ENCODE measurements at places on chromosomes 4 and X.
A peak's percentile ranks its signal among the peaks of the same experiment; 100 is the strongest.

- no peak for DNase-seq
Measured at GRCh38 chr4:1332686-1333085, 14.3 kb upstream of the UVSSA start.

GRCh38 chrX:67346667-67347066 lies 197.2 kb upstream of the AR start:
- no peak for DNase-seq

GRCh38 chr4:111701102-111701501 lies 444.2 kb upstream of the FAM241A start:
- DNase-seq = no peak

DNA sequence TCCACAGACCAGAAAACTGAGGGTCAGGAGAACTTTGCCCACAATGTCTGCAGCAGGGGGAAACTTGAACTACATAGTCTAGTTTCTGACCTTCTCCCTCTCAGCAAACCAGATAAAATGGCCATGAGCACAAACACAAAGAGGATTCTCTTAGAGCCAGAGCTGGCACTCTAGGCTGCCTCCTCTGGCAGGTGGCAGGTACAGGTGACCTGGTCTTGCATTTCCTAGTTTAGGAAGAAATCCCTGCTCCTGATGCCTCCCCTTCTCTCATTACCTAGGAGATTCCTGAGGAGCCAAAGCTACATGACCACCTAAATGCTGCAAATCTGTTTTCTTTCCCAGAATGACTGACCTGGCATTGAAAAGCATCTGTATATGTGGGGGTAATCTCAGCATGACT lies 45.1 kb downstream of the ARHGEF9 start:
- DNase-seq = no peak

DNA sequence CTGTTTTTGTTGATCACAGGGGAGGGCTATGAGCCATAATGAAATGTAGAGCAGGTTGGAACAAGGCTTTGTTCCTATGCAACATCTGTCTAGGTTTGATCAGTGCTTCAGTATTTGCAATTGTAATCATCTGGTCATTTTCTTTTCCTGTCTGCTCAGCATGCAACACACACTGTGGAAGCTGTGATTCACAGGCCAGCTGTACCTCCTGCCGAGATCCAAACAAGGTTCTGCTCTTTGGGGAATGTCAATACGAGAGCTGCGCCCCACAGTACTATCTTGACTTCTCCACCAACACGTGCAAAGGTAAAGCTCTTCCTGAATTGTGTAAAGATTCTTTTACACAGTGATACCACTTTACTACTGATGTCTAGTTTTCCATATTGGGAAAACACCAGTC lies 181.9 kb upstream of the ANXA3 start:
- DNase-seq = no peak

DNA sequence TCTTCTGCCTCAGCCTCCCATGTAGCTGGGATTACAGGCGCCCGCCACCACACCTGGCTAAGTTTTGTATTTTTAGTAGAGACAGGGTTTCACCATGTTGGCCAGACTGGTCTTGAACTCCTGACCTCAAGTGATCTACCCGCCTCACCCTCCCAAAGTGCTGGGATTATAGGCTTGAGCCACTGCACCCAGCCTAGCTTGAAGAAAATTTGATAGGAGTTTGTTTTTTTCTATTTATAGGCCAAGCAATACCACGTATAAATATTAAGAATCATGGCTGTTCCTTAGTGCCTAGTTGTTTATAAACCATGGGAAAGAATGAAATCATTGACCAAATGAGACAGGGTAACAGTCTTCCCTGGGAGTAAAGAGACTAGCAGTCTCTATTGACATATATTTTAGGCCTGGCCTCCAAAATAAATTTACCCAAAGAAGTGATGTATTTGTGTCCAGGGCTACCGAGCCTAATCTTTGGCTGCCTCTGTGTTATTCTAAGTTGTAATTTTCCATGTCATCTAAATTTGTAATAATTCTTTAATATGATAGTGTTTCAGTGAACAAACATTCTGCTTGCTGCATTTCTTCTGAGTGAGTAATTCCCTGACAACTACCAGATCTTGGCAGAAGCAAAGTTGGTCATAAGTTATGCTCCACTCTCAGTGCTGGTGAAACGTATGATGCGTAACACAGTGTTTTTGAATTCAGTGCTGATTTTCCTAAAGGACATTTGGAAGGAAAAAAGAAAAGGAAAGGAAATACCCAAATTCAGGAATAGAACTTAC lies 10.3 kb downstream of the PKD2 start:
- DNase-seq = peak; percentile 94

DNA sequence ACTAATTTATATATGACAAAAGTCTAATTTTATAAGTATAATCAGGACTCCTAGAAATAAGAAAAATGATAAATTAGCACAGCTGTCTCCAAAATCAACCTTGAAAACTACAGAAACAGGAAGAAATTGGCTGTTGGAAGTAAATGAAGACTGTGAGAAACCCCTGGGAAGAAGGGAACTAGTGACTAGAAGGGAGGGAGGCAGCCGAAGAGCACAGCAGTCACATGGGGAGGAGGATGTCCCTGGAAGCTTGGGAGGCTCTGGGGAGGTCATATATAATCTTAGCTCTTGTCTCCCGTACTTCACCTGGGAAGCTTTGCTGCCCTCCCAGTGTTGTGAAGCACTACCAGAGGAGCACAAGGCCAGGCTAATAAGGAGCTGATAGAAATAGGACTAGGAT lies 8.9 kb upstream of the TMA16 start:
- DNase-seq = no peak

DNA sequence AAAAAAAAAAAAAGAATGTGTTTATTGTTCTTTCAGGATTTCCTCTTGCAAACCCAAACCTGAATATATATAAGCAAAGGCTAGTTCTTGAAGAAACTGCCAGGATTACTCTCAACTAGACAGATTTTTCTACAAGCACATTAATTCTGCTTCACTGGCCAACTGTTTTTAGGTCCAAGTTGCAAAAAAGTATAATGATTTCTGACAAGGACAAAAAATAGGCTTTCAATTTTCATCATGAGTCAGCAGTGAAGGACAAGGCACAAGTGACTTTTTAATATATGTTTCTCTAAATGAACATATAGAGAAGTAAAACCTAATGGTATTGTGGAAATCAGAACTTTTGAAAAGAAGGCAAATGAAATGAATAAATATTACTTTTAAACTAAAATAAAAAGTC lies 73.7 kb downstream of the ELOVL6 start:
- no peak for DNase-seq

- no peak for DNase-seq
Measured at GRCh38 chrX:23822397-23822796, 39.4 kb downstream of the SAT1 start.

GRCh38 chr4:11416071-11416766 lies 12.5 kb downstream of the HS3ST1 start:
- no peak for DNase-seq

GRCh38 chr4:148868191-148868590 lies 426.0 kb upstream of the NR3C2 start:
- no peak for DNase-seq

DNA sequence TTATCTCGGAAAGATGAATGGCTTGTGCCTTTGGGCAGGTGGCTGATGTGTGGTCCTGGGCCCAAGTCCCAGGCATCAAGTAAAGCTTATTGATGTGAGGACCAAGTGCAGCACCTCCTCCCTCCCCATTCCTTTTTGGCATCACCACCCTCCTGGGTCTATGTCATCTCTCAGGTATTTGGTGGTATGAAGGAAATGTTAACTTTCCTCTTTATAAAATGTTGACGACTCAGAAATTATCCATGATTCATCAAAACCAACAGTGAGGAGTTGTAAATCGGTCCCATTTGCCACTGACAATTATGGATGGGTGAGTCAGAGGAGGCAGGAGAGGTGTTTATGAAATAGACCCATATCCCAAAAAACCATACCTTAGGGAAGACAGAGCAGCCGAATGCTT lies 229.4 kb upstream of the GATB start:
- peak; percentile 86 for DNase-seq

DNA sequence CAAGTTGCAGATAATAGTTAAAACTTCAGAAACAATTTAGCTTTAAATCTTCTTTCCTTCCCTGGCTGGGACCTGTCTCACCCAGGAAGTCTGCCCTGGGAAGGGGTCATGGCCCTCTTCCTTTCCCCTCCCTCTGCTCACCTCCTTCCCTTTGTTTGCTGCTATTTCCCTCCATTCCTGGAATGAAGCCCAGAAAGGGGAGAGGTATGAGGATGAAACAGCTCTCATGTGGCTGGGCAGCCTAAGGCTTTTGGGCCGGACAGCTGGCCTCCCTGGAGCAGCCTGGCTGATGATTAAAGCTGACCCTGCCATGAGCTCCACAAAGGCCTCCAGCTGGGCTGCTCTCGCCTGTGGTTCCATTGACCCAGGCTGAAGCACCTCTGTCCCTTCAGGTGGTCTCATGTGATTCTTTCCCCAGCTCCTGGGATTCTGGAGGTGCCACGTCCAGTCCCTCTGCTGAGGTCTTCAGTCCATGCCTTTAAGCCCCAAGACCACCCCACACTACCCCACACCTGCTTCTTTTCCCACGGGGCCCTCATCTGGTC lies 202.1 kb downstream of the PTTG2 start:
- peak; percentile 75 for DNase-seq

DNA sequence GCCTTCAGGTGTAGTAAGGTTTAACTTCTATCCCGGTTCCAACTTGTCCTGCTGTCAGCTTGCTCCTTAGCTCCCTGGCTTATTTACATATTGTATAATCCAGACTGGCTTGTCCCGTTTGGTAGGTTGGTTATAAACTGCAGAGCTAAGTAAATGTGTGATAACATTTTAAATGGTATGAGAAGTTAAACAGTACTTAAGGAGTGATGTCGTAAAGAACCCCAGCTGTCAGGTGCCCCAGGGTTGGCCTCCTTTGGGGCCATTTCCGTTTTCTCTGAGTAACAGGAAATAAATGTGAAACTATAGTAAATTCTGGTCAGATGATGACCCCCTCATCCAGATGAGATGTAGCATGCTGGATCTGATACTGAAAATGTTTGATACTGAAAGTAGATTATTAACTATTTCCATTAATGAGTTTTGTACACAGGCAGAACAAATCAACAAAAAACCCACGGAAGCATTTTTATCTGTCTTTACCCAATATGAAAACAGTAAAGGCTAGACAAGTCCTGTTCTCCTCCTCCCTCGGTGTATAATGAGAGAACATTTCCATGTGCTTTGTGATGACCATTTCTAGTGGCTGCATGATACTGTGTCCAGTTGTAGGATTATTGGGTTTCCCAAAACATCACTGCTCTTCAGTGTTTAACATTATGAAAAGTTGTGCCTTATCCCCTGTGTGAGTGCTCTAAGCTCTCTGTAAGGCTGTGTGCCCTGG lies 22.4 kb downstream of the GAB1 start:
- peak; percentile 46 for DNase-seq

- DNase-seq = no peak
Measured at GRCh38 chr4:66123831-66124413, 453.6 kb upstream of the EPHA5 start.

DNA sequence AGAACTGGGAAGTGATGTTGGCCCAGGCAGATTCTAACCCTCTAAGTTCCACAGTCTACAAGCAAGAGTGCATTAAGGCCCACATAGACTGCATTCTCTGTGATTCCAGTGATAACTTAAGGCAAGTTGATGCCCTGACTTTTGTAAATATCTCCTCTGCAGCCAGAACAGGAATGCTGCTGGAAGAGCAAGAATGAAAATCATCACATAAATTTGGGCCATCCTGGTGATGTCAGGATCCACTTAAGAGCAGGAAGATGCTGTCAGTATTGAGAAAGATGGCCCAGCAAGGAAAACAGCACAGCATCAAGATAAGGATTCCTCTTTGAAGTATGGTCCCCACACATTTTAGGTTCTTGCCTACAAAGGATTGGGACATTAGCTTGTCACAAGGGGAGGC lies 52.4 kb downstream of the TMPRSS11F start:
- no peak for DNase-seq

All from kidney glomerular epithelial cell (primary cell).